ENCODE measurements at places on chromosomes 3 and 15.

DNA sequence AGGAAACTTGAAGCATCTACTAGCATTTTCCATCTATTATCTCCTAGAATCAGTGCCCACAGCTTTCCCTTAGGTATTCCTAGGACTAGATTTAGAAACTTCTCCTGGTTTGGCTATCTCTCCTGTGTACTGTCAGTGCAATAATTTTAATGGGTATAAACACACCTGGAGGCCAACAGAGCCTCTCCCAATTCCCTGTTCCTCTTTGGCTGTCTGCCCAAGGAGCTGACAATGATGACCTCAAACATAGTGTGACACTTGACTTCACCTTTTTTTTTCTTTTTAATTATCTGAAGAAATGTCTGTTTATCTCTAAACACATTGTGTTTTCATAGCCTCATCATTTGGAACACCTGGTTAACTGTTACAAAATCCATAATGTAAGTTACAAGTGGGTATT lies 754.5 kb upstream of the ALCAM start:
- DNase-seq = no peak

GRCh38 chr3:149657321-149657925 lies 402 bp downstream of the WWTR1 start:
- DNase-seq = peak; percentile 74

GRCh38 chr15:77083381-77084160 lies 12.7 kb upstream of the TSPAN3 start:
- peak; percentile 80 for DNase-seq

- no peak for DNase-seq
Observed at GRCh38 chr3:20424086-20424485, 238.1 kb upstream of the SGO1 start.

DNA sequence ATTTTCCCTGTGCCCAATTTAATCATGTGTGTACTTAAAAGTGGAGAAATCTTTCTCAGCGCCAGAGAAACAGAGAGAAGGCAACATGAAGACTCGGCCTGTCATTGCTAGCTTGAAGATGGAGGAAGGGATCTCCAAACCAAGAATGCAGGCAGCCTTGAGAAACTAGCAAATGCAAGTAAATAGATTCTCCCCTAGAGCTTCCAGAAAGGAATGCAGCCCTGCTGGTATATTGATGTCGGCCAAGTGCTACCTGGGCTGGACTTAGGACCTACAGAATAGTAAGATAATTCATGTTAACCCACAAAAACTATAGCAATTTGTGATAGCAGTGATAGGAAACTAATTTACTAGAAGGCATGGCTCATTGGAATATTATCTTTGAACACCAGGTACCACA lies 150.9 kb upstream of the ABI3BP start:
- no peak for DNase-seq

Measured in astrocyte of the hippocampus (primary cell).